Thyroid gland (tissue), 4 donors: ENCODE measurements at places on chromosomes 13 and 19.

DNA sequence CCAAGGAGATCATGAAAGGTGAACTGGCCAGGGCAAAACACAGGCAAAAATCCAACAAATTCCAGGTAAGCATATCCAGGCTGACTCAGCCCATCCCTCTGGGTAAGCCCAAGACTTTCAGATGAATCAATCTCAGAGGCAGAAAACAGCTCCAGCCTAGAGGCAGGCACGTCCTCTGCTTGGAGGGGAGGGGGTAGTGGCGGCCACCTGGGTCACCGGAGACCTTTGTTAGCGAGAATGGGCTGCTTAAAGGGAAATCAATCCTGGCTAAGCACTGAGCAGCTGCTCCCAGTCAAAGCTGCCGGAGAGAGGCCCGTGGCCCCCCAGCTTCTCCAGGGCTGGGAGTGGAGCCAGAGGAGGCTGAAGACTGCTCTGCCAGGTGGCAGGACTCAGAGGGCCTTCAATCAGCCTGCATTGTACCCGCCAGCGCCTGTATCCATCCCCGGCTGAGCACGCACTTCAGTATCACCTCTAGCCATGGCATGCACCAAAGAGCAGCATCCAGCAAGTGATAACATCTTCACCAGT, 48.2 kb downstream of the PIN1 start:
- no peak for DNase-seq

DNA sequence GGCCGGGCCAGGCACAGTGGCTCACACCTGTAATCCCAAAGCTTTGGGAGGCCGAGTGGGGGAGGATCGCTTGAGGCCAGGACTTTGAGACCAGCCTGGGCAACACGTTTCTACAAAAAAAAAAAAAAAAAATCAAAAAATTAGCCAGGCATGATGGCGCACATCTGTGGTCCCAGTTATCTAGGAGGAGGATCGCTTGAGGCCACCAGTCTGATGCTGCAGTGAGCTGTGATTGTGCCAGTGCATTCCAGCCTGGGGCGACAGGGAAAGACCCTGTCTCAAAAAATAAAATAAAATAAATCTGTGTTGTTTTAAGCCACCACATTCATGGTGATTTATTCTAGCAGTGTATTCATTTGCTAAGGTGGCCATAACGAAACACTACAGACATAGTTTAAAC, 4.1 kb upstream of the DACT3 start:
- no peak for DNase-seq

GRCh38 chr13:51308781-51309180, 30.7 kb upstream of the SERPINE3 start:
- no peak for DNase-seq

- no peak for DNase-seq
These were observed 1.9 kb downstream of the CDK8 start for GRCh38 chr13:26255691-26256277.

DNA sequence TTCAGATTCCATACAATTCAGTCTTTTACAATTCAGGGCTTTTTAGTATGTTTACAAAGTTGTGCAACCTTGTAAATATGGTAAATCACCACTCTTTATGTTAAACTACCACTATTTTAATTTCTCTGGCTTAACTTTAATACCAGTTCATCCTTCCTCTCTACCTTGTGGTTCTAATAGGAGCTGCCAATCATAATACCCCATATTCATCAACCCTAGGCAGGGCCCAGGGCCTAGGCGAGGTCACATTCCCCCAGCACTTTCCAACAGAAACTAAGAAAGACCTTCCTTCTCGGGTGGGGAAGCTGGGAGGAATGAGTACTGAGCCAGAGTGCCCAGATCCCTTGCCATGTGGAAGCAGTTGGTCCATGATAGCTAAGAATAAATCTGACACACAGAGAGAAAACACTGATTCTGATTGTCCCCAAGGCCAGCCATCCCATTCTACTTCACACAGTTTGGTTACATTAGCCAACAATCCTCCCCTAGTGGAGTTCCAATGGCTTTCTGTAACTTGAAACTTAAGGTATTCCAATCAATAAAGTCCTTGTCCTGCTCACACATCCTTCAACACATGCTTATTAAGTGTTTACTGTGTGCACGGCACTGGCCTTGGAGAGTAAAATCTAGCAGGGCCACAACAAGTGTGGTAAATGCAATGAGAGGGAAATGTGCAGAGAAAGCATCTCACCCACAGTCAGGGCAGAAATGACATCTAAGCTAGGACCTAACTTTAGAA, 76.8 kb downstream of the NUFIP1 start:
- DNase-seq, result no peak

DNA sequence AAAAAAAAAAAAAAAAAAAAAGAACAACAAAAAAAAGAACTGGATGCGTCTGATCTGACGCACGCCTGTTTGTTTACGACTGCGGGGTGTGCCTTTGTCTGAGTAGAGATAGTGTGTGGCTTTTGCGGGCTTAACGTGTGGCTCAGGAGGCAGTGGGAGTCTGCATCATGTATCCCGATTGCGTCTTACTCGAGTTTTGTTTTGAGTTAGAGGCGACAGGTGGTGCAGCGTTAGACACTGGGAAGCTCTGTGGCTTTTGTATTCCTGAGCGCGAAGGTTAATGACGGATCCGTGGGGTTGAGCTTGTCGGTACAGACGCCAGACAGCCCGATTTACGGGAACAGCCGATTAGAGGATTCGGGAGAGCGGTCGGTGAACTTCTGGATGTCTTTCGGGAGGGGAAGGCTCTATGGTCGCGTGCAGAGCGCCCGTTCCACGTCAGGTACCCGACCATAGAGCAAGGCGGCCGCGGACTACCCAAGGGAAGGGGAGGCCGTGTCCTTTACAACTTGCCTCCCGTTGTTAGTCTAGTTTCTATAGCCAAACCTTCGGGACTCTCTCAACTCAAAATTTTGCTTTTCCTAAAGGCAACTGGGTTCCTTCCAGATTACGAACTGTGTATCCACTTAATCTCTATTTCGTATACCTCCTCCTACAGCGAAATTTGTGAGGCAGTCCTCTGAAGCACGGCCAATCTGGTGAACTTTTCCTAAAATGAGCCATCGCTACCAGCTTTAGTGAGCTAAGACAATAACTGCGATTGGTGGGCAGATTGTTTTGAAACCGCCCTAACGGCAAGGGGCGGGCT, 926 bp upstream of the HNRNPUL1 start:
- DNase-seq, result peak; percentile 74

DNA sequence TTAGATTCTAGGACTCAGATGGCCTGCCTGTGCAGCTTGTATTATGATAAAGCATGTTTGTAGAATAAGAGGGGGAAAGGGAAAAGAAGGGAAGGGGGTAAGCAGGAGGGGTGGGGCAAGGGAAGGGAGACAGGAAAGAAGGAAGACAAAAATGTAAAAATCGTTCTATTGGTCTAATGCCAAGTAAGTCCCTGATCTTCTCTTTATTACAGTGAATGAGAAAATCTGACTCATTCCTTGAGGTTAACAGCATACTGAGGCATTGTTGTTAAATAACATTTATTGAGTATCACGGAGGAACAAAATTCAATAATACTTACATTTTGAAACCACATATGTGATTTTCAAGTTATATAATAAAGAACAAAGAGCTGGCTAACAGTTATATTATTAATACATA, 1534.7 kb downstream of the OLFM4 start:
- DNase-seq, result no peak

DNA sequence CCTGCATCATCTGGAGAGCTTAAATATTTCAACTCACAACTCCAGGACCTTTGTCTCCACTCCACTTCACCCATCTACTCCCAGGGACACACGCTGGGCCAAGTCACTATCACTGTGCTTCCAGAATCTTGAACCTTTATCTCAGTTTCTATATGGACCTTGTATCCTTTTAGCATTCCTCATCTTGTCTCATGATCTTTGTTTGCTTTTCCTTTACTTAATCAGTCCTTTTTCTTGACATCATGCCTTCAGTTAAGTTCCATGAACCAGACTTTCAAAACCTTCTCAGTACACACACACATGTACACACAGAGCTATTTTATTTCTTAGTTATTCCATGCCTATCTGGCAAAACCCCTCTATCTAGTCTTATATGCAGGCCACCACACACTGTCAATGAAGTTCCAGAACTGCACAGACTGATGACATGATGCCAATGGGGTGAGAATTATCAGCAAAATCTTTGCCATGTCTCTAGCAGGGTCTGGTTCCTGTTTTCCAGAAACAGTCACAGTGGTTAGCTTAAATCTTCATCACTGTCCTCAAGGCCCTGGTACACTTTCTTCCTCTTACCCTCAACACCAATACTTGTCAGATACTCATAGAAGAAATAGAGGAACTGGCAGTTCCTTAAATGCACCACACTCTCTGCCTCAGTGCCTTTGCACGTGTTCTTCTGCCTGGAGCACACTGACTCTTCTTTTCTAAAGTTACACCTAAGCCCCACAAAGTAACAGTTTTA, 77.6 kb upstream of the STARD13 start:
- no peak for DNase-seq

GRCh38 chr13:64993514-64994164, 2236.5 kb downstream of the PCDH9 start:
- DNase-seq, result no peak

DNA sequence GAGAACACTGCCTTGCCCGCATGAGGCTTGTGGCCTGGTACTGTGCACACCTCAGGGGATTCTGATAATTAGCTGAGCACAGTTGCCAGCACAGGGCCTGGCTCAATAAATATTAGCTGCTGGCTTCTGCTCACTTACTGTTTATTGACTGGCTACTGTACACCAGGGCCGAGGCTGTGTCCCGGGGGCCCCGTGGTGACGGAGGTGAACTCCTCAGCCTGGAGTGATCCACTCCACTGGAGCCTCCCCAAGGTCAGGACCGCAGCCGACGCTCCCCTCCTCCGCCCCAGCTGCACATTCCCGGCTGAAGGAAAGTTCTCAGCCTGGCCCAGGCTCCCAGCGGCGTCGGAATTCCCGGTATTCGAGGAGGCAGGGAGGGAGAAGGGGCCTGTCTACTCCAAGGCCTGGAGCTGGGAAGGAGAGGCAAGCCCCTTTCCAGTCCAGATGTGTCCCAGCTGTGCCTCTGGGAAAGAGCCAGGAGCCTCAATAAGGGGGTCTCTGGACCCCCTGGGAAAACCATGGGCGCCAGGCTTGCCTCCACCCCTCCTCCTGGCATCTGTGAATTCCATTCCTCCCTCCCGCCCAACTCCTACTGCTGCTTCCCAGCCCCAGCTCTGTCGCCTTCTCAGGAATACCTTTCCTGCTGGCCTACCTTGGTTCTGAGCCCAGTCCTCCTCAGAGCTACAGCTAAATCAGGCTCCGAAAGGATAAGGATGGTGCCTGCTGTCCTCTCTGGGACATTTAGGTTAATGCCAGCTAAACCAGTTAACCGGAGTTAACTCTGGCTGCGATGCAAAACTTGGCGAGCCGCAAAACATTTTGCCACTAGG, 7.3 kb downstream of the RPS16 start:
- peak; percentile 39 for DNase-seq

- DNase-seq, result no peak
These were observed 88.8 kb downstream of the FNDC3A start for GRCh38 chr13:49064476-49064875.

DNA sequence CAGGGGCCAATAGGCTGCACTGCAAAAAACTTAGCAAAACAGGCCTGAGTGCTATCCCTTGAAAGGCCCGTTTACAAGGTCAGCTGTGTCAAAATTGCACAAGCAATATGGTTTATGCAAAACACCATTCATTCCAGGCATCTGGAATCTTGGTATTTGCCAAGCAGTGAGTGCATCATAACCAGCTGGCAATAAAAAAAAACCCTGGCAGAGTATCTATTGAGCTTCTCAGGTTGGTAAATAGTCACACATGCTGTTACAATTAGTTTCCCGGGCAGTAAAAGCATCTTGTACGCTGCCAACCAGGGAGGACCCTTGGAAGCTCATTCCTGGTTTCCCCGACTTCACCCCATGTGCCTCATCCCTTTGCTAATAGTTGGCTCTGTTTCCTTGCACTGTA, 21.3 kb downstream of the ZNF77 start:
- DNase-seq, result no peak

DNA sequence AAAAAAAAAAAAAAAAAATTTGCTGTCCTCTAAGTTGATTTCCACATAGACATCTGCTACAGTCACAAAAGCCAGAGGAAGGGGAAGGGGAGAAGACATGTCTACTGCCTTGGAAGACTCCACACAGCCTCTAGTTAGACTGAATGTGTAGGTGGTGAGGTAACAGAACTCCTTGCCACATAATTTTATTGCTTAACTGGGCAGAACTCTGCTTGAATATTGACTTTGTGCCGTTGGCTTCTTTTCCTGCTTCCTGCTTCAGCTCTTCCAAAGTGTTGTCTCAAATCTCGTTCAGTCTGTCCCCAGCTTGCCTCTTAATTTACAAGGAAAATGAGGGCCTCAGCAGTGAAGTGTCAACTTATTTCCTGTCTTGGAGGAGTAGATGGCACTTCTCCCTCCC, 37.1 kb downstream of the ESD start:
- no peak for DNase-seq

GRCh38 chr13:30863231-30863630, 42.8 kb upstream of the MEDAG start:
- no peak for DNase-seq

DNA sequence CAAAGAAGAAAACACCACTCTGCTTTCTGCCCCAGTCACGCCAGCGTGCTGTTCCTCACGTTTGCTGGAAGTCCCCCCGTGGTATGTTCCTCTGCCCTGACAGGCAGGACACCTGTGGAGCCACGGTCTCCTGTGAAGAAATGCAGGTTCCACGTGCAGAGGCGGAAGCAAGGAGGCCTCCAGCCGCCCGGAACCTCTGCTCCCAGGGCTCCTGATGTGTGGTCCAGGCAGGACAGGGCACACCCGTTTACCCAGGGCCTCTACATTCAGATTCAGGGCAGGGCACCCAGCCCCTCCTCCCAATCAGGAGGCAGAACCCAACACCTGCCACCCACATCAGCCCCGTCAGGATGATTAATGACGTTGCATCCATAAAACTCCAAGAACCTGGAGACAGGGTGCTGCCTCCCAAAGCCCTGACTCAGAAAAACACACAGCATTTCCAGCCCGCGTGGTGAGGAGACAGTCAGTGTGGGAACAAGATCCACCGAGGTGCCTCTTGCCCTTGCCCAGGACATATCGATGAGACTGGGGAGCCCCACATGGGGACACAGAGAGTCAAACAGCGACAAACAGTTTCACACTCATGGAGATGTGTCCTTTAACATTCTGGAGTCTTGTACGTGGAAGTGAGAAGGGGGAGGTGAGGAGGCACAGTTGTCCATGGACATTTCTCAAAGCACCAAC, 76.2 kb downstream of the COL4A1 start:
- no peak for DNase-seq

GRCh38 chr19:48398102-48398374, 4.6 kb downstream of the GRIN2D start:
- no peak for DNase-seq

DNA sequence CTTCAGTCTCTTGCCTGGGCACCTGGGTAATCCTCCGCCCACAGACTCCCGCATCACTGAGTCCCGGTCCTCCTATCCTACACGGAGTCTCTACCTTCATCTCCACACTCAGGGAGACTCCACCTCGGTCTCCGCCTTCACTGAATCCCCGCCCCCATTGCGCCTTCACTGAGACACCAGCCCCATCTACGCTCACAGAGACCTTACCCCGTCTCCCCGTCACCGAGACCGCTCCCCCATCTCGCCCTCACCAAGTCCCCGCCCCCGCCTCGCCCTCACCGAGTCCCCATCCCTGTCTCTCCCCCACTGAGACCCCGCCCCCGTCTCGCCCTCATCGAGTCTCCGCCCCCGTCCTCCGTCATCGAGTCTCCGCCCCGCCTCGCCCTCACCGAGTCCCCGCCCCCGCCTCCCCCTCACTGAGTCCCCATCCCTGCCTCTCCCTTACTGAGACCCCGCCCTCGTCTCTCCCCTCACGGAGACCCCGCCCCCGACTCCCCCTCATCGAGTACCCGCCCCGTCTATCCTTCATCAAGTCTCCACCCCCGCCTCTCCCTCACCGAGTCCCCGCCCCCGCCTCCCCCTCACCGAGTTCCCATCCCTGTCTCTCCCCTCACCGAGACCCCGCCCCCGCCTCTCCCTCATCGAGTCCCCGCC, 23.1 kb upstream of the ZNF846 start:
- peak; percentile 97 for DNase-seq
